Stimulated activated CD4-positive, alpha-beta T cell treated with anti-CD3 and anti-CD28 coated beads, Interleukin-2, amount 100 ng/mL, for 4 hours (primary cell): ENCODE measurements at places on chromosomes 12 and 14.

DNA sequence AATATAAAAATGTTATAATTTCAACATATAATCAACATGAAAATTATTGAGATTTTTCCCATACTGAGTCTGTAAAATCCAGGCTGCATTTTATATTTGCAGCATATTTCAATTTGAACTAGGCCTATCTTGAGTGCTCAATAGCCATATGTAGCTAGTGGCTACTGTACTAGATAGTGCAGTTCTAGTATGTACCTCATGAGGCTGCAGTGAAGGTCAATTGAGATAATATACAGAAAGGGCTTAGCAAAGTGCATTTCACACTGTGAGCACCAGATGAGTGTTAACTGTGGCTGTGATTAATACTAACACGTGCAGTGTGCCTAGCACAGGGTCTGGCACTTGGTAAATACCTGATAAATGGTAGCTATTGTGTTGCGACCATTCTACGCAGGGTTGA is 5.4 kb upstream of the SLC22A17 start:
- no peak for DNase-seq

- DNase-seq, result no peak
Measured at GRCh38 chr12:114783089-114783618, 99.2 kb upstream of the TBX3 start.

DNA sequence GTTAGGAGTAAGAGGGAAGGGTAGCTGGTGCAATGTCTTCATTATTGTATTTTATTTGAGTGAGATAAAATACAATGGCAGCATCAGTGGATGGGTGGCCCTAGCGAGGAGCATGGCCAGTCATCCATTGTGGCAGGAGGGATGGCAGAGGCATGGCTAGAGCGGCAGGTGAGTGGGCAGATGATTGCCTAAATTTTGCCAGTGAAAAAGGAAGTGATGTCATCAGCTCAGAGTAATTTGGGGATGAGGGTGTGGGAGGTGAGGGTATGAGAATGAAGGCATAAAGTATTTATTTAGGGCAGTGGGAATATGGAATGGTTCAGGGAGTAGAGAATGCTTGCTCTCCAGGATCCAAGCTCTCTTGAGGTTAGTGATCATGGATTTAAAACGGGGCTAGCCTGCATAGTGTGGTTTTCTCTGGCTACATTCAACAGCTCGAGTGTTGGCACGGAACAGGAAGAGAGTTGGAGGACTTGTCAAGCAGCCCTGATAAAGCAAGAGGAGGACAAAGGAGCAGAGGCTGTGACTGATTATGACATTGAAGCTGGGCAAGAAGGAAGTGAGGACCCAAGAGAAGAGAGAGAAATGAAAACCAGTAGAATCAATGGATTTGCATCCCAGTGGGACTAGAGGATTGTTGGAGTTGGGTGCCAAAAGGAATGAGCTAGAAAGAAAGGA is 18.7 kb upstream of the SERPINA6 start:
- no peak for DNase-seq

DNA sequence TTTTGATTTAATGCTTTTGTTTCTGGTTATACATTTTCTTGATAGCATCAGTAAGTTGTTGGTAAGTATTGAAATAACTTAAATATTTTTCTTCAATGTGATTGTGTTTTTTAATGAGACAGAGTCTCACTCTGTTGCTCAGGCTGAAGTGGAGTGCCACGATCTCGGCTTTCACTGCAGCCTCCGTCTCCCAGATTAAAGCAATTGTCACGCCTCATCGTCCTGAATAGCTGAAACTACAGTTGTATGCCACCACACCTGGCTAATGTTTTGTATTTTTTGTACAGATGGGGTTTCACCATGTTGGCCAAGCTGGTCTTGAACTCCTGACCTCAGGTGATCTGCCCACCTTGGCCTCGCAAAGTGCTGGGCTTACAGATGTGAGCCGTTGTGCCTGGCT is 78.8 kb downstream of the FGD4 start:
- DNase-seq, result no peak

- DNase-seq, result no peak
Measured at GRCh38 chr12:52823761-52824450, 10.0 kb upstream of the KRT4 start.

- no peak for DNase-seq
Measured at GRCh38 chr12:70267550-70267949, 24.3 kb downstream of the CNOT2 start.

DNA sequence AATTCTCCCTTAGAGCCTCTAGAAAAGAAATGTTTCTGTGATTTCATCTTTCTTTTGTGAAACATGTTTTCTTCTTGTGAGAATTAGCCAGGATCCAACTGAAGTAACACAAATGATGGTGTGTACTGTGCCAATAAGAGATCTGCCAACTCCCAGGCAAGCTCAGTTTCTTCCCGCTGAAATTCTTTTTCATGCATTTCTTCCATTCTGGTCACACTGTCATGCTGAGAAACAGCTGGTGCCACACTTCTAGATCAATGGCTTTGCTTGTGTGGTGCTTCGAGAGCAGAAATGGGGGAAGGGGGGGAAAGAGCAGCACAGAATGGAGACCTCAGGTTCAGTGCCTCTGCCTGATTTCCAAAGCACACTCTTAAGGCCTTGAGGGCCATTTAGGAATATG is 41.4 kb upstream of the FGF6 start:
- no peak for DNase-seq
